ENCODE measurements at places on chromosomes 7 and 10. TPM values are rescaled to one million over a fixed set of nuclear protein-coding genes. Genes with fewer than 3 reads are reported as not detected.

DNA sequence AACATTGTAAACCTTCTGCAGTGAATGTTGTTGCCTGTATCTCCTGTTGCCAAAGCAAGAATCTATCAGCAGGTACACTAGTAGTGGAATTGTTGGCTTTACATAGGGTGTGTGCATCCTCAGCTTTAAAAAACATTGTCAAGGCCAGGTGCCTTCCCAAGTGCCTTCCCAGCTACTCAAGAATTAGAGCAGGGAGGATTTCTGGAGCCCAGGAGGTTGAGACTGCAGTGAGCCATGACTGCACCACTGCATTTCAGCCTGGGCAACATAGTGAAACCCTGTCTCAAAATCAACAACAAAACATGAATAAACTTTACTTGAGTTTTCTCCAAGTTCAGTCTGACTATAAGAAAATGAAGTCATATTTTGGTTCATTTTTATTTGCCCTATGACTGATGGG, 217.3 kb downstream of the CCSER2 start:
- no peak for DNase-seq

DNA sequence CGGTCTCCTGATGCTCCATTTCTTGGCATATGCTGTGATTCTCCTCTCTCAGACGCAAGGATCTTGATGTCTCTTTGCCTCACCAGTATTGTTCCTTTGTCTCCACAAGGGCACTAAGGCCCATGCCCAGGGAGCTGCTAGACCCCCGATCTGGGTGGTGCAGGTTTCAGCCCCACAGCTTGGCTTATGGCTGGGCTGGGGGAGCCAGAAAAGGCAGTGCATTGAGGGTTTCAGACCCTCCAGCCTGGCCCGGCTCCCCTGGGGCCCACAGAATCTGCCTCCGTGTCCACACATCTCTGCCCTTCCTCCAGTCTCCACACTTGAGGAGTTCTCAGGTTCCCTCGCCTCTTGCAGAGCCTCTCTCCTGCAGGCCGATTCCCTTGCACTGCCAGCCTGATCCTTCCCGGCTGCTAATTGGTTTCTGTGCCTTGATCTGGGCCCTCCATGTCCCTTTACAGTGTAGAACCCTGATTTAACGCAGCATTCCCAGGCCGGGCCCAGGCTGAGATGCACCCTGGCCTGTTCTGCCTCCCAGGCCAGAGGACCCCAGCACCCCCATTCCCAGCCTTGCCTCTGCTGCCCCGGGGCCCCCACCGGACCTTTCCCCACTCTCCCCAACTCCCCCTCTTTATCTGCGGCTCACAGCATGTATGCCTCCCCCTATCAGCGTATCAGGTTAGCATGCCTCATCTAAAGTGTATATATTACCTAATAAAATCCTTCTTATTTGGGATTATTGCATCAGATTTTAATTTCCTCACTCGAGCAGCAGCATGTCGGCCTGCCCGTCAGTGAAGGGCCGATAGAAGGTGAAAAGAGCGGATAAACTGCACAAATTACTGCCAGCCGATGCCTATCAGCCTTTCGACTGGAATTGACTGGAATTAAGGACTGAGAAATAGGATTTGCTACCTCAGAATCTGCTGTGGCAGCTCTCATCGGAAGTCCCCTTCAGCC, 145.7 kb downstream of the C10orf105 start:
- DNase-seq, result no peak

DNA sequence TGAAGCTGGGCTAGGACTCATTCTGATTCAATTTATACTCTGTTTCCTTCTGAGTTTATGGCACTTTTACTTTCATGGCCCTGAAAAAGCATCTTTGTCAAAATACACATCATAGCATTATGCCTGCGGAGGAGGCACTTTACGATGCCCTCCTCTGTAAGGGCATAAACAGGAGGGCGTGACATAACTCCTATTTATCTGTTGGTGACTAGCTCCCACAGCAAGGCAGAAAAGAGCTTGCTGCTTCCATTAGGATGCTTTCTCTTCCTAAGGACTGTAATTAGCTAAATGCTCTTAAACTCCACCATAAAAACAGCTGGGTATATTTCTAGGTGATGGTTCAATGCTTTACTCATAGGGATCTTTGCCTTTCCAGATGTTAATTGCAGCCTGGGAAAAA, 315.2 kb upstream of the GHITM start:
- DNase-seq, result no peak

GRCh38 chr7:107889992-107890391, 991 bp upstream of the DLD start:
- DNase-seq, result no peak

DNA sequence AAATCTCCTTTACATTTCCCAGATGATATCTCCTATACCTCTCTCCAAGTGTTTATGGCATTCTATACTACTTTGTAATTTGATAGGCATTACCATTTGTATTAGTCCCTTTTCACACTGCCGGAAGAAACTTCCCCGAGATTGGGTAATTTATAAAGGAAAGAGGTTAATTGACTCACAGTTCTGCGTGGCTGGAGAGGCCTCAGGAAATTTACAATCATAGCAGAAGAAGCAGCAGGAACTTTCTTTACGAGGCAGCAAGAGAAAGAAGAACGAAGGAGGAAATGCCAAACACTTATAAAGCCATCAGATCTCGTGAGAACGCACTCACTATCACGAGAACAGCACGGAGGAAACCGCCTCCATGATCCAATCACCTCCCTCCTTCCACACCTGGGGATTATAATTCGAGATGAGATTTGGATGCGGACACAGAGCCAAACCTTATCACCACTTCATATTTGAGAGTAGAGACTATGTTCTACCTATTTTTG, 1194.6 kb downstream of the SORCS1 start:
- no peak for DNase-seq

DNA sequence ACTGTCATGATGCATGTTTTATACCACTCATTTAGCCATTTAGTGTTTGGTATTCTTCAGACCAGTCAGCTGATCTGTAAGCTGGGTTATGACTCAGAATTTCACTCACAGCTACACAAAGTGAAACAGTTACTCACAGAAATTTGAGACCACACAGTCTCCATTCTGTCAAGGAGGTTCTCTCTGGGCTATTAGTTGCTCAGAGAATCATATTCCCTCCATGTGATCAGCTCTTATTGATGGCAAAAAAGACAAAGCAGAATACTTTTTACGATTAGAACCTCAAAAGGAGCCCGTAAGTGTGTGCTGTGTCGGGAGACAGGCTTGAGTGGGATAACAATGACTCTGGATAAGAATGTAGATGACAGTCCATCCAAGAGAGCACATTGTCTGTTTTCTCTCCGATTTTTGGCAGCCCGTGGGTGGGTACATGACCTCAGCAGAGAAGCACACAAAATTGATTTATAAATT, 277.6 kb upstream of the SORCS1 start:
- DNase-seq, result no peak

DNA sequence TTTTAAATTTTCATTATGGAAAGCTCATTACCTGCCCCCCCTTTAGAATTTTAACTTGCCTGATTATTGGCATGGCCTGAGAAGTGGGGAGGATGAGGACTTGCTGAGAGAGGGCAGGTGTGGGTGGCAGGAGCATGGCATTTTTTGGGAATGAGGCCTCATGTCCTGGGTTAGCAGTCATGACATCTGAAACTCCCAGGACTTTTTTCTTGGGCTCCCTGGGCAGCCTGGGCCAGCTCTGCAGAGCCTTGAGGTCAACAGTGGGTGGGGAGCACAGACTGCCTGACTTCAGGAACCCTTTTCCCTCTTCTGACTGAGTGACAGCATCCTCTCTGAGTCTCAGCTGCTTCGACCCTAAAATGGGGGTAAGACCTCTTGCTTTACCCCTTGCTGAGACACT, 46.3 kb downstream of the EEPD1 start:
- no peak for DNase-seq

SPDYE1 gene
- total RNA-seq, result not detected

PPRC1 gene
- 37.0 TPM for total RNA-seq

PTPRN2 gene
- 0.48 TPM for total RNA-seq

TRPV5 gene
- total RNA-seq, result not detected
